ENCODE measurements at places on chromosomes 1 and 21.

- DNase-seq, result no peak
Measured at GRCh38 chr1:91501523-91501851, 836 bp downstream of the CDC7 start.

DNA sequence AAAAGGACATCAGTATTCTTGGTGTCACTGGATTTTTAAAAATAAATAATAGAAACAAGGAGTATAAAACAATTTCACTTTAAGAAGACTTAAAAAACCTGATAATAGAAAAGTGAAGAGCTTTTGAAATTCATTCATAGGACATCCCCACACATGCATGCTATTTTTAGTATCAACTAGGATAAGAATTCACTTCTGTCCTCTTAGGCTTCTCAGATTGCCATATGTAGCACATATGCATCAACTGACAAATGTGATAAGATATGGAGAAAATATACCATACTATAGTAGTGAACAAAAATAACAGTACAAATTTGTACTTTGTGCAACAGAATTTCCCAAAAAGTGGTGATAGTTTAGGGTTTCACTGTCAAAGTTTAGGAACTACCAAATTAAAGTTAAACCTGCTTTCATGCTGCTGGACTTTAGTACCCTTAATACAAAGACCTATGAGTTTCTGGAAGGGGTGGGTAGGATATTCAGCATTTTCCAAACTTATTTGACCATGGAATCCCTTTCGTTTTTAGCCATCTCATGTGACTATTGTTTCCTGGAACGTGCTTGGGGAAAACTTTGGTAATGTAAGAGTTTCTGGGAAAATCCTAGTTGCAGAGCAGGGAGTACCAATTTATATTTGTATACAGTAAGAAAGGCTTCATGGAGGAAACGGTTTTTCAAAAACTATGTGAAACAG, 19.8 kb downstream of the RPRD2 start:
- DNase-seq, result no peak

- no peak for DNase-seq
Measured at GRCh38 chr1:30888975-30889374, 19.6 kb downstream of the SDC3 start.

DNA sequence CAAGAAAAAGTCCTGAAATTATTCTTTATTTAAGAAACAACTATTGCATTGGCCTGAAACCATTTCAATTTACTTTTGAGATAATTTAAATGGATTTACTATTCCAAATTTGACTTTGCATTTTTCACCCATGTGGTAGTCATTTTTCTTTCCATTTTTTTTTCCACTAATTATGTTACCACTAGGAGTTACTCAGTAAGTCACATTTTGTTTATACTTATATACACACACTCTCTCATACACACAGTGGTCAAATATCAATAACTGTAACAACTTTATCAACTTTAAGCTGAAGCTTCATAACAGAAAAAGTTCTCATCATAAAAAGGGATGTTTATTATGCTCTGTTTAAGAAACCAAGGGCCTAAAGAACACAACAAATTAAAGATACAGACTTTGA, 222.8 kb downstream of the SIPA1L2 start:
- DNase-seq, result no peak

DNA sequence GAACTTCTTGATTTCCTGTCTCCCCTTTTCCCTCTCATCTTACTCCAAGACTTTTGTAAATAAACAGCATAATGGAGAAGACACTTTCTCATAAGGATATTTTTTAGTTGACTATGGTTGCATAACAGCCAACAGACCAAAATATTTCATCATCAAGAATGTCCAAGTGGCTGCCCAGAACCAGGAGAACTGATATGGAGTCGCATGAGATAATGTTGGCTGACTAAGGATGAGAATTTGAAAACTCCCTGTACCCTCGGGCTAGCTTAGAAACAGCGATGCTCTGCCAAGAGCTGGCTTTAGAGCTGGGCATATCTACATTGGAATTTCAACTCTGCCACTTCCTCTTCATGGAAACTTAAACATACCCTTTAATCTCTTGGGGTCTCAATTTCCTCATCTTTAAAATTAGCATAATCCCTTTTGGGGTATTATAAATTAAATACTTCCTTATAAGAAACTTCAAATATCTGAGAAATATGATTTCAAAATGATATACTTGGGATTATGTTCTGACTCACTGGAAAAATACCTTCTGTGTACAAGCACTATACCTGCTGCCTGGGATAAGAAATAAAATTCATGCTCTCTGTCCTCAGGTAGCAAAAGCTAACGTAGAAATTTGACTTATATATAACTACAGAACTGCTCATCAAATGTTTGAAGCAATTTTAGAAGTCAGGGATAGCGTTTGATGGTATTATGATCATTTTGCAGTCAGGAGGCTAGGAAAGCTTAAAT, 777.3 kb downstream of the LTN1 start:
- DNase-seq, result no peak

DNA sequence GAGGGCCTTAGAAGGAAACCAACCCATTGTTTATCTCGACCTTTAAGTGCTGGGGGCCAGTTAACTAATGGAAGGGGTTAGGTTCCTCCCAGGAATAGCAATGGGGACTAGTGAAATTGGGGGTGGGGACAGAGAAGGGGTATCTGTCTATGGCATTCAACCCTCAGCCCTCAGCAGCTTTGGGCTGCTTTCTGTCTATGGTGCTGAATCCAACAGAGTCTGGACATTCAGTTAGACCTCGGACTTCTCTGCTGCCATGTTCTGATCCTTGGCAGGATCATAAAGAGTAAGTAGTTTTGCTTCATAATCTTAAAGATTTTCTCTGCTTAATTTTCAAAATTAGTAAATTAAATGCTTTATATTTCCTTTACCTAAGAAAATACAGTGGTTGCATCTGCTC, 2.6 kb upstream of the EPHA10 start:
- no peak for DNase-seq

GRCh38 chr1:159829822-159830465, 3.3 kb downstream of the SLAMF8 start:
- no peak for DNase-seq

GRCh38 chr1:153942766-153943549, 3.6 kb downstream of the DENND4B start:
- no peak for DNase-seq

DNA sequence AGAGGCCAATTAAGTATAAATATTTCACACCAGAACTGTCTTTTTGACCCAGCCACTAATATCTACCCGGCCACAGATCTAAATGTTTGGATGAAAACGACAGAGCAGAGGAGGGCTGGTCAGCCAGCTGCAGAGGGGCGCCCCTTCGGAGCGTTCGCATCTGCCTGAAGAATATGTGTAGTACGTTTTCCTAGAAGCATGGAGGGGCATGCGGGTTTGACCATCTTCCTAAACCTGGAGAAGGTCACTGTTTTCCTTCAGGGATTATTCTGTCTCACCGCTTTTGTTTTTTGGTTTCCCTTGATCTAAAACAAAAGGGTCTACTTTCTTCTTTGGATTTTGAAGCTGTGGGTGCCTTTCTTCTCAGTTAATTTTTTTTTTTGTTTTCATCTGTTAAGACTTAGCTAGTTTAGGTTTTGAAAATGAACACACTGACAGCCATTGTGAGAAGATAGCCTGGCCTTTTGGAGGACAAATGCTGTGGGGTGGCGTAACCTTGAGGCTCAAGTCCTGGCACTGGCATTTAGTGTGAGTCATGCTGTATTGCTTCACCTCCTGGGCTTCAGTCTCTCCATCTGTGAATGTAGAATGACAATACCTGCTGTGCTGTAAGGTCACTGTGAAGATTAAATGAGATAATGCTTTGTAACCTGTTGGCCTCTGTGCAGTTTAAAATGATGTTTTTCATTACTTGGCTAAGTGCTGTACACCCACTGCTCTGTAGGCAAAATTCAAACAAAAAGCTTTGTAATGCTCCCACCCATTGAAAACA, 74.1 kb upstream of the IRF2BP2 start:
- DNase-seq, result peak; percentile 80

DNA sequence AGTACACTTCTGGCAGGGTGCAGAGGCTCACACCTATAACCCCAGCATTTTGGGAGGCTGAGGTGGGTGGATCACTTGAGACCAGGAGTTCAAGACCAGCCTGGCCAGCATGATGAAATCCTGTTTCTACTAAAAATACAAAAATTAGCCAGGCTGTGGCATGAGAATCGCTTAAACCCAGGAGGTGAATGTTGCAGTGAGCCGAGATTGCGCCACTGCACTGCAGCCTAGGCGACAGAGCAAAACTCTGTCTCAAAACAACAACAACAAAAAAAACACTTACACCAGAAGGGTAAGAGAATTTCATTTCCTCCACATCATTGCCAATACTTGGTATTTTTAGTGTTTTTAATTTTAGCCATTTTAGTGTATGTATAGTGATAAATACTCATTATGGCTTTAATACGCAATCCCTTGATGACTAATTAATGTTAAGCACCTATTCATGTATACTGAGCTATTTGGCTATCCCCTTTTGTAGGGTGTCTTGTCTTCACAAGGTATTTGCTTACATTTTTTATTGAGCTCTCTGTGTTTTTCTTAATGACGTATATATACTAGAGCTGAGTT, 77.1 kb upstream of the TNR start:
- no peak for DNase-seq

- no peak for DNase-seq
Measured at GRCh38 chr1:168689726-168690602, 39.0 kb downstream of the DPT start.

DNA sequence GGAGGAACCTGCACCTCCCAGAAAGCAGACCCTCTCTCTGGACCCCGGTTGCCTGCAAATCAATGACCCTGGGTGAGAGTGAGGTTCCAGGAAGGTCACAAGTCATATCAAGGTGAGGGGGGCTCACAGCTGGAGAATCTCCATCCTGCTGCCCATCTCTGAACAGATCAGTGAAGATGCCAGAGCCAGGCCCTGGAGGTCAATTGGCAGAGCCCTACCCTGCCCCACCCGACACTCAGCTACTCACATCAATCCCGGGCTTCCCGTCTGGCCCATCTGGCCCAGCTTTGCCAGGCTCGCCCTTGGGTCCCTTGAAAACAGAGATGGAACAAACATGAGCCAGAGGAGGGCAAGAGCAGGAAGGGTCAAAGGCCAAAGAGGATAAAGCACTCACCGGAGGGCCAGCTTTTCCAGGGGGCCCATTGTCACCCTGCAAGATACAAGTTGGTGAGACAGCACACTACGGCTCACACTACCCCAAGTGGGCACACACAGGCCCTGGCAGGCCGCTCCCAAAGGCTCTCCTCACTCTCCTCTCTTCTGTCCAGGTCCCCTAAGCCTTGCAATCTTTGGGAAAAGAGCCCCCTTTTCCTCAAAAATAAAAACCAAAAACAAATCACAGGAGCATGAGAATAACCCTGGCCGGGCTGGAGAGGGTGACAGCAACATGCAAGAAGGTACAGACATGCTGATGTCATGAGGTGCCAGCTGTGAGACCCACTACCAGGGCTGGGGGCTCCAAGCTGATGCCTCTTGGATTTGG, 2.9 kb downstream of the COL9A2 start:
- no peak for DNase-seq

- DNase-seq, result no peak
Measured at GRCh38 chr1:67675800-67676199, 9.2 kb upstream of the GADD45A start.

DNA sequence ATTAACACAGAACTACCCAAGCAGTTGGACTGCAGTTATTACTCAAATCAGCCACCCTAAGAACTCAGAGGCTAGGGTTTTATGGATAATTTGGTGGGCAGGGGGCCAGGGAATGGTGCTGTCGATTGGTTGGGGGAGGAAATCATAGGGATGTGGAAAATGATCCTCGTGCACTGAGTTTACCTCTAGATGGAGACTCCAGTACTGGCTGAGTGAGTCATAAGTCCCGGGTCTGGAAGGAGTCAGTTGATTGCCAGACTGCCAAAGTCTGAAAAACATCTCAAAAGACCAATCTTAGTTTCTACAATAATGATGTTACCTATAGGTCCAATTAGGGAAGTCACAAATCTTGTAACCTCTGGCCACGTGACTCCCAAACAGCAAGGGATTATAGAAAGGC, 257.5 kb upstream of the PRMT6 start:
- no peak for DNase-seq

DNA sequence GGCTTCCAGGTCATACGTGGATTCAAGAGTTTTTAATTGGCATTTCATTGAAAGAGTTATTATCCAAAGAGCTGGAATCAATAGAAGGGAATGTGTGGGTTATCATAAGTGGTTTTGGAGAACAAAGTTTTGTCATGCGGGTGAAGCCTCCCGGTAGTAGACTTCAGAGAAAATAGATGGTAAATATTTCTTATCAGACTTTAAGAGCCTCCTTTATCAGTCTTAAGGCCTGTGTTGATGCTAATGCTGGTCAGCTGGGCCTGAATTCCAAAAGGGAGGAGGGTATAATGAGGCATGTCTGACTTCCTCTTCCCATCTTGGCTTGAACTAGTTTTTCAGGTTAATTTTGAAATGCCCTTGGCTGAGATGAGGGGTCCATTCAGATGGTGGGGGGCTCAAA, 89.7 kb downstream of the ITSN1 start:
- no peak for DNase-seq

GRCh38 chr21:36145259-36145658, 10.4 kb downstream of the CBR3 start:
- no peak for DNase-seq

DNA sequence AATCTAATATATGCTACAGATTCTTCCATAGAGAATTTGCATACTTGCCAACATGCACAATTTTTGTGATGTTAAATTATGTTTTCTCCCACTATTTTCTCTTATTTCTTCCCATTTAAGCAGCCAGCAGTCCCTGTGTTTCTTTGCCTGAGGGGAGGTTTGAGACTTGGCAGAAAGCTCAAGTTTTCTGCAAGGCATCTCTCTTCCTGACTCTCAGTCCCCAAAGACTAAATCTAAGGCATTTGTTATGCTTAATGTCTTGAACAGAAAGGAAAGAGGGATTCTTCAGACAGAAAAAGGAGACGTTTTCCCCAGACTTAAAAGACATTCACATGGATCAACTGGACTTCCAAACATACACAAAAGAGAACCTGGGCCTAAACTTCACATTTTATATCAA, 354.4 kb downstream of the RYR2 start:
- DNase-seq, result no peak

GRCh38 chr1:93658188-93658587, 23.4 kb downstream of the BCAR3 start:
- DNase-seq, result no peak

- DNase-seq, result no peak
Measured at GRCh38 chr1:175377394-175377793, 184.8 kb upstream of the KIAA0040 start.

DNA sequence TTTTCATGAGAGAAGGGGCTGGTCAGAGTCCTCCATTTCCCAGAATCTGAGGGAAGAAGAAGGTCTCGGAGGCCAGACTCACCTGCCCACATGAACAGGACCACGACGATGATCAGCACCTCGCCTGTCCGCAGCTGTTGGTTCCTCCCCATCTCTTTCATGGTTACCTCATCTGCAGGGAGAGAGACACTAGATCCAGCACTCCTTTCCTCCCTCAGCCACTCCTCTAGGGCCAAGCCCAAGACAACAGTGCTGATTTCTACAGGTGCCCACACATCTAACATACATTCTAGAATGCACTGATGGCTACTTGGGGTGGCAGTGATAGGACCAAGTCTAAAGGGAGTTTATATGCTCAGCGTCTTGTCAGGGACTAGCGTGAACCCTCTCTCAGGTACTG, 3.0 kb downstream of the FNDC5 start:
- DNase-seq, result no peak
